ENCODE measurements at places on chromosomes 16 and 17.

DNA sequence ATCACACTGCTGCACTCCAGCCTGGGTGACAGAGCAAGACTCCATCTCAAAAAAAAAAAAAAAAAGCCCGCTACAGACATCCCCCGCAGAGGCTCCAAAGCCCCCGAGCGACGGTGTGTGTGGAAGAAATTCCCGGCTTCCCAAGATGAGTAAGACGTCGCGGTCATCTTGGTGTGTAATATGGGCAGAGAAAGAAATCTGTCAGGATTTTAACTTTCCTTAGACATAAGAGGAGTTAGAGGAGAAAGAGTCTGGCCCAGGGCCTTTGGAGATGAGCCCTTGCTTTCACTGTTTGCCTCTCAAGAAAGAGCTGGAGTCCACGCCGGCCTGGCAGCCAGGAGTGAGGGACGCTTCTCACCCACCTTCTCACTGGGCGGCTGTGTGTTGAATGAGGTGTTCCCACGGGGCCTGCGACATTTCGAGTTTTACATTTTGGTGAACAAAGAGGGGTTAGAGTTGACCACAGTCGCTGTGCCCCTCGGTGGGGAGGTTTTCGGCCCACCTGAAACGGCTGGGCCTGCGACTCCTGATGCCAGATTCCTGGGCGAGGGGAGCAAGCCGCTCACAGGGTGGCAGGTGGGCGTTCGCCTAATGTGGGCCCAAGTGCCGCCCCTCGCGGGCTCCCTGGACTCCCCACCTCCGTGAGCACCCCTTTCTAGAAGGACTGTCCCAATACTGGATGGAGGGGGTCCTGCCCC, 17.9 kb downstream of the C1QTNF1 start:
- DNase-seq = no peak

GRCh38 chr17:31834448-31834847, 24.6 kb downstream of the COPRS start:
- DNase-seq = no peak

DNA sequence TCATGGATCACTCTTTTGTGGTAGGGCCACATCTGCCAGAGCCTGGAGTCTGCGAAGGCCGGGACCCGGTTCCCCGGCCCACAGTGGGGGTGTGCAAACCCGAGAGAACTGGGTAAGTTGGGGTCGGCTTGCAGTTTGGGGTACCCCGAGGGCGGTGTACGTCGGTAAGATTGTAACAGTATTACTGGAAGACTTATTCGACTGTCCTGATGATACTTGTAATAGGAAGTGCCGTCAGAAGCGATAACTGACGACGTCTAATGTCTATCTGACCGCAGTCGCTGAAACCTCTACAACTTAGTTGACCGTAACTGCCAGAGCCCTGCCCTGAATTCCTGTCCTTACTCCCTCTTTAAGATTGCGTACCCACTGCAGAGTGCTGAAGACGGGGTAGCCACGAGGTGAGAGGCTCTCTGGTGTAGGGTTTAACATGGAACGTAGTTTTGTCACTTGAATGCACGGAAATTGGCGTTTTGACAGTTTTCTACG, 24.0 kb downstream of the TRPV2 start:
- DNase-seq = no peak

DNA sequence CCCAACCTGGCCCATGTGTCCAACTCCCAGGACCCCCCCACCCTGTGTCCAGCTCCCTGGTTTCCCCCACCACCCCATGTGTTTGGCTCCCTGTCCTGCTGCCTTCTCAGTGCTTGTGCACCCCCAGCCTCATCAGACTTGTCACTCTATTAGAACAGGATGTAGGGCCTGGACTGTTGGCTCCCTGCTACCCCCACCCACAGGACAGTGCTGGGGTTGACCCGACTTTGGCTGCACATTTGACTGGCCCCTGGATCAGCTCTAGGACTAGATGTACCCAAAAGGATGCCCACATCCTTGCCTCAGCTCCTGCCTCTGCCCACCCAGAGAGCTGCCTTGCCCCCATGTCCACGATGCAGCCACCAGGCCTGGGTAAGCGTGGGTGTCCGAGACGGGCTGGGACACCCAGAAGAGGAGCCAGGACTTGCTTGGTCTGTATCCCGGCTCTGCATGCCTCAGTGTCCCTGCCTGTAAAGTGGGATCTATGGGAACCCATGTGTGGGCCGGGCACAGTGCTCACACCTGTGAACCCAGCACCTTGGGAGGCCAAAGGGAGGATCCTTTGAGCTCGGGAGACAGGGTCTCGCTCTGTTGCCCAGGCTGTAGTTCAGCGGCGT, 1.5 kb upstream of the CCDC57 start:
- no peak for DNase-seq

- no peak for DNase-seq
Observed at GRCh38 chr17:1384905-1385435, 15.1 kb downstream of the YWHAE start.

GRCh38 chr16:22663389-22664064, 150.4 kb upstream of the HS3ST2 start:
- no peak for DNase-seq

DNA sequence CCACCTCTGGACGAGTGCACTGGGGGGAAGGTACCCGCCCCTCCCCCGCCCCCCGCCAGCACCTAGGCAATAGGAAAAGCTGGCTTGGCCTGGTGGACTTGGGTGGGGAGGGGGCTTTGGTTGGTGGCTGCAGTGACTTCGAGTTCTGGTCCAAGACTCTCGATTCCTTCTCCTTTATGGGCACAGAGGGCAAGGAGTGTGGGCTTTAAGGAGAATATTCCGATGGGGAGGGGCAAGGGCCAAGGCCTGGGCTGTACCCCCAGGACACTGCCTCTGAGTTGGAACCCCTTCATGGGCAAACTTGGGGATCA, 409 bp downstream of the ACSF2 start:
- DNase-seq = no peak

DNA sequence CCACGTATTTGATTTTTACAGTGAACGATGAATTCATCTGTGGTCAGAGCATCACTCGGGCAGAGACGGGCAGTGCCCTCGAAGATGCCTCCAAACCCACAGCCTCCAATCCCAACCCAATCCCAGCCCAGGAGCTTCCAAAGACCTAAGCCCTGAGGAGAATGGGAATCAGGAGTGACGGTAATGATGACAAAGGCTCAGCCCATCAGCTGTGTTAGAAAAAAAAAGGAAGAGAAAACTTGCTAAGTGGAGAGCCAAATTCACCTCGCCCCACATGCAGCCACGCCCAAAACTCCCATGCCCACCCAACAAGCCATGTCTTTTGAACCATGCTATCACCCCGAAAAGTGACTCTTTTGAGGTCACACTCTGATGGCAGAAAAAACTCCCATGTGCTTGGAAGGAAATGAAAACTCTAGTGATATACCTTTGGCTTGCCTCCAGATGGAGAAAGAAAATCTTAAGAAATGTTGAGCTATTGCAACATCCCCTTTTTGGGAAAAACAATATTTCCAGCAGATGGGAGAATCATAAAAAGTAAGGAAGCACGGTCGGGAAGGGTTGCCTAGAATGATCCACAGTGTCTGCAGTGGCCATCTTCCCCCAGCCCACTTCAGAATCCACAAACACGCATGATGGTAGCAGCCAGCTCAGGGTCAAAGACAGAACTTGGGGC, 37.7 kb downstream of the XYLT1 start:
- no peak for DNase-seq

DNA sequence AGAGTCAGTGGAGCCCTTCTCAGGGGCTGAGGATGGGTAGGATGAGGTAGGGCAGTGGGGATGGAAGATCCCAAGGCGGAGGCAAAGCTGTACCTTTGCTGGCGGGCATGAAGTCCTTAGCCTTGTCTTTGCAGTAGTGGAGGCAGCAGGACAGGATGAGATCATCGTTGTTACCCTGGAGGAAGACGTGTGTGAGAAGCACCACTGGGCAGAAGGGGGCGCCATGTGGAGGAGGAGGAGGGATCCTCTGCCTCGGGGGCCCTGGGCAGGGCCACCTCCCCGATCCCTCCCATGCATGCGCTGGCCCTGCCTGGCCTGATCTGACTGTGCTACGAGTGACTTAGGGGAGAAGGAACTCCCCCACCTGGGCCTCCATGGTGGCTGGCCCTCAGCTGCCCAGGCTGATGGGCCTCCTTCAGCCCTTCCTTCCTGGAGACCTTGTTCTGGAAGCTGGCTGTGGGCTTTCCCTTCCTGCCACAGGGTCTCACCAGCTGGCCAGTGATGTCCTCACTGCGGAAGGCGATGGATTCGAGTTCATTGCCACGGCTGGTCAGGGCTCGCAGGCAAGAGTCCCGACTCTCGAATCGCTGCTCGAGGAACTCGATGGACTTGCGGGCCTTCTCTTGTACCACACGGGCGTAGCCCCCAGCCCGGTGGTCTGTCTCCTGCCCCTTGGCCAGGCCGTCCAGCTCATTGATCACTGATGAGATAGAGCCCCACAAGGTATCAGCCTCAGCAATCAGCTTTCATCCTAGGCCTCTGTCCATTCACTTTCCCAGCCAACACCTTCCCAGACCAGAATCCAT, 10.3 kb downstream of the HIC1 start:
- DNase-seq = no peak

Measured in stimulated activated CD8-positive, alpha-beta memory T cell treated with anti-CD3 and anti-CD28 coated beads, Interleukin-2, amount 100 ng/mL, for 48 hours (primary cell).